ENCODE measurements at places on chromosomes 13 and 19. TPM values are rescaled to one million over a fixed set of nuclear protein-coding genes. Genes with fewer than 3 reads are reported as not detected.

NFKBIB gene
- total RNA-seq, result 19.3 TPM

MVB12A gene
- 30.3 TPM for total RNA-seq

PCDH9 gene
- total RNA-seq, result 2.4 TPM

CYSLTR2 gene
- total RNA-seq, result 2.2 TPM

Data from posterior vena cava (tissue), 2 donors.